Right lung (tissue), 10 donors: ENCODE measurements at places on chromosomes 1 and 21. TPM values are rescaled to one million over a fixed set of nuclear protein-coding genes. Genes with fewer than 3 reads are reported as not detected.

GRCh38 chr1:234519506-234519905 is 40.5 kb upstream of the TARBP1 start:
- DNase-seq: no peak

GRCh38 chr1:202681736-202682420 is 28.4 kb downstream of the SYT2 start:
- no peak for DNase-seq

DNA sequence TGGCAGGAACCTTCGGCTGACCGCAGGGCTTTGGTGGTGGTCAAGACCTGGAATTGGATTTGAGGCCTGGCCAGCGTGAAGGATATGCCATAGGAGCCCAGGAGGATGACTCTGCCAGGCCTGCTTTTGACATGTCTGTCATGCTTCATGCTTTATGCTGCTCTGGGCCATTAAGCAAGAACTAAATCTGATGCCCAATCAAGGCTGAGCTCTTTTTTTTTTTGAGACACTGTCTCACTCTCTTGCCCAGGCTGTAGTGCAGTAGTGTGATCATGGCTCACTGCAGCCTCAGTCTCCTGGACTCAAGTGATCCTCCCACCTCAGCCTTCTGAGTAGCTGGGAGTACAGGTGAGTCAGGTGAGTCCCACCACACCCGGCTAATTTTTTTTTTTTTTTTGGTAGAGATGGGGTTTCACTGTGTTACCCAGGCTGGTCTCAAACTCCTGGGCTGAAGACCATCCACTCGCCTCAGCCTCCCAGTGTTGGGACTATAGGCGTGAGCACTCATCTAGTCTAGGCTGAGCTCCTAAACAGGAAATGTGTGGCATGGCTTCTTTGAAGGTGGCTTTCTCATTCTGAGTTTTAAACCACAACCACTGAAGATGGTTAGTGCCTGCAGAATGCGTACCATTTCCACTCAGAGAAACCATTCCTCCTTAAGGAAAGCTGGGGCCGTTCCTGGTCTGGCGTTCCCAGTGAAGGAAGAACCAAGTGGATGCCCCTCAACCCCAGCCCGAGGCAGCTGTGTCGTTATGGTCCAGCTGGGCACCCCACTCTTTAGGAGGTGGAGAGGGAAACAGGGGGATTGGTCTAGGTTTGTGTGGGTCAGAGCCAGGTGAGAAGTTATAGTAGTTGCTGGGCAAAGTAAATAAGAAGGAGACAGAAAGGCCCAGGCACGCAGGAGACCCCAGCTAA is 34.2 kb upstream of the ATP5PO start:
- DNase-seq: no peak

- DNase-seq: no peak
Measured at GRCh38 chr21:45880097-45881068, 101.2 kb upstream of the COL6A1 start.

- DNase-seq: no peak
Measured at GRCh38 chr1:94303005-94303404, 65.6 kb upstream of the ARHGAP29 start.

DNA sequence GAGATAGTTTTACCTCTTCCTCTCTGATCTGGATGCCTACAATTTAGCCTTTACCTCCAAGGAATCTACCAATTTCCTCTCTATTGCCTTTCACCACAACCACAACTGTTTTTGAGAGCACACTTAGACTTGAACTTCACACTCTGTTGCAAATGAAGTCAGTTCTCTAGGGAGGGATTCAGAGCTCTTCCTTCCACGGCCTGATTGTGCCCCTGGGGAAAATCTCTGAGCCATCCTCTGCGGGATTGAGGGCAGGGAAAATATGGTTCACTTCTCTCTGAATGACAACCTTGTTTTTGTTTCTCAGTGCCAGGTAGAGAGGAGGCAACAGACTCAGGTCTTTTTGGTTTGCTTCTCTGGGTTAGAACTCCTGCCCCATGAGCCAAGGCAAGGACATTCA is 35.4 kb upstream of the BCL10 start:
- DNase-seq: no peak

The POTED gene
- polyA plus RNA-seq: not detected

The SEC16B gene
- 4.0 TPM for polyA plus RNA-seq

The CELA2A gene
- 0.24 TPM for polyA plus RNA-seq

The TEDDM1 gene
- 0.15 TPM for polyA plus RNA-seq

The CASZ1 gene
- 15.1 TPM for polyA plus RNA-seq

The PRRX1 gene
- 4.7 TPM for polyA plus RNA-seq

The ZNF648 gene
- polyA plus RNA-seq: 0.07 TPM
